ENCODE measurements at places on chromosomes 1 and 21.

- DNase-seq: no peak
Measured at GRCh38 chr1:92708368-92708950, 76.4 kb downstream of the EVI5 start.

GRCh38 chr1:110138956-110139355, 11.3 kb upstream of the SLC6A17 start:
- DNase-seq: no peak

DNA sequence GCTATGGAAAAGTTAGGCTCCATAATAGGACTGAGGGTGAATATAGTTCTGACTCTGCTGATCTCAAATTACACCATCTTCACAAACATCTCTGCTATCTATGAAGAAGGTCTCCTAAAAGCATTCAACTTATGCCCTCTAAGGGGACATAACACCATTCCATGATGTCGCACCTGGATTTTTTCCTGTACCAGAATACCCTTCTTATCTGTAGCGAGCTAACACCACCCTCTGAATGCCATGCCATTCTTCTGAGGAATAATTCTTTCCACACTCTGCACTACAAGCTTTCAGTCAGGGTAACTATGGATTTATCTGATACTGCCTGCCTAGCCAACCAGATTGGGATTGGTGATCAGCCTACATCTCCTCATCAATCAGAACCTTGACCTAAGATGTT, 203.8 kb downstream of the PTPRC start:
- no peak for DNase-seq

DNA sequence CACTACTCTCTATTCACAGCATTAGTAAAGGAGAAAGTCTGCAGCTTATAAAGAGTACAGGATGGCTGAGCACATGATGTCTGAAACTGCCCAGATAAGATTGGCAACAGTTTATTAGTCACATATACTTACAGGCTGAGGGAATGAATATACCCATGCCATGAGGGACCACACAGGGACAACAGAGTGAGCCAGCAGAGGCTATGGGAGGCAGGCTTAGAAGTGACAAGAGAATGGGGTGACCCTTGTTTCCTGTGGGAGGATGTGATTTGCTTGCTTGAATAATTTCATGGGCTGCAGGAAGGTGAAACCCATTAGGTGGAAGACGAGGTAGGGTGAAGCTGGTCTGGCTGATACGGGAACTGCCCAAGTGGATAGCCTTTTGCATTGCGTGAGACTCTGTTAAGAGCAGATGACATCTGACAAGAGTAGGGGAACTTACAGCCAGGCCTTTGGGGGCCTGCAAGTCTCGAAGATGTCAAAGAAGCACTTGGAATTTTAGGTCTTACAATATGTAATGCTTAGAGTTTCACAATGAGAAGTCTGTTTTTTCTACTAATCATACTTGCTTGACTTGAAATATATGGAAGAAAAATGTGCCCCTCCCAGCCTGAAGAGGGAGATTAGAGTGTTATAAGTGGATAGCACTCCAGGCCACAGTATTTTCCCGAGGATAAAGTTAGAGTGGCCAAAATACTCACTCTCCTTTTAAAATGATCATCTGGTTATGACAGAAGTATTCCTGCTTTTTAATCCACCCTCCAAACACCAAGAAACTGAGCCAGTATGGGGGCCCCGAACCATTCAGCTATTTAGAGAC, 34.6 kb upstream of the TNFSF4 start:
- DNase-seq: no peak

- no peak for DNase-seq
Measured at GRCh38 chr21:27831816-27832569, 865.1 kb upstream of the ADAMTS5 start.

Measured in stimulated activated CD4-positive, alpha-beta T cell treated with anti-CD3 and anti-CD28 coated beads, Interleukin-12 subunit alpha, Interleukin-12 subunit beta, amount 100 ng/mL, for 48 hours (primary cell).